ENCODE measurements at places on chromosomes 7 and 10.

- no peak for DNase-seq
Measured at GRCh38 chr7:82697897-82698296, 254.3 kb upstream of the CACNA2D1 start.

DNA sequence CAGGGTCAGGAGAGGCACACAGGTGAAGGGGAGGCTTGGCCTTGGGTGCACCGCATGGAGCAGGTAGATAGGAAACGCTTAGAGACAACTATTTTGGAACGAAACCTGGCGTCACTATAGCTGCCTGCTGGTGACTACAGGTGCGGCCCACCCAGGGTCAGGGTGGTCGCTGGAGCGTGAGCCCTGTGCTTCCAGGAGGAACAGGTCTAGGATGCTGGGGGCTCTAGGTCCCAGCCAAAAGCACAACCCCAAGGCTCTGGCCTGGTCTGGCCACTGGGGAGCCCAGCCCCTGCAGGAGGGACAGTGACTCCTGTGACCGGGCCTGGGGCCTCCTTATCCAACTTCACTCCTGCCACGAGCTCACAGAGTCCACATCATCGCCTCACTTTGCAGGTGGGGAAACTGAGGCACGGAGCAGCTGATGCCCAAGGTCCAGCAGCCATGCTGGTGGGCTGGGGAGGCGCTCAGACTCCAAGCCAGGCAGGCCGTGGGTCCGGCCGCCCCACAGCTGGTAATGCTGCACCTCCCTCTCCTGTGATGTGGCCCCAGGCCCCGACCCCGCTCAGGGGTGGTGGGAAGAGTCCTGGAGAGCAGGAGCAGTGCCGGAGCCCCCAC, 9.0 kb downstream of the LFNG start:
- DNase-seq: no peak

DNA sequence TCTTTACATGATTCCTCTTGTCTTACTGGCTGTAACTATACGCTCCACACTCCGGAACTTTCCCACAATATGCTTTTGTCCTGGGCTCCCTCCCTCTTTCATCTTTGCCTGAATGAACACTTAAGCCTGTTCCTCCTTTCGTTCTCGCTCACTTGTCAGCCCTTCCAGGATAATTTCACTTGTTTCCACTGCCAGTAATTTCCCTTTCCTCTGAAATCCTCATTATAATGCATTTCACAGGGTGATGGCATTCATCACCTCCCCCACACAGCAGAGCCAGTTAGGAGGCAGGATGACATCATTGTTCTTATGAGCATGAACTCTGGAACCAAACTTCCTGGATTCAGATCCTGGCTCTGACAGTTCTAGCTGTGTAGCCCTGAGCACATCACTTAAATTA, 372.6 kb downstream of the GPR158 start:
- no peak for DNase-seq

GRCh38 chr10:62018131-62018911, 116.8 kb downstream of the ARID5B start:
- DNase-seq: peak; percentile 45

GRCh38 chr7:119256446-119257131, 1016.4 kb upstream of the KCND2 start:
- no peak for DNase-seq

DNA sequence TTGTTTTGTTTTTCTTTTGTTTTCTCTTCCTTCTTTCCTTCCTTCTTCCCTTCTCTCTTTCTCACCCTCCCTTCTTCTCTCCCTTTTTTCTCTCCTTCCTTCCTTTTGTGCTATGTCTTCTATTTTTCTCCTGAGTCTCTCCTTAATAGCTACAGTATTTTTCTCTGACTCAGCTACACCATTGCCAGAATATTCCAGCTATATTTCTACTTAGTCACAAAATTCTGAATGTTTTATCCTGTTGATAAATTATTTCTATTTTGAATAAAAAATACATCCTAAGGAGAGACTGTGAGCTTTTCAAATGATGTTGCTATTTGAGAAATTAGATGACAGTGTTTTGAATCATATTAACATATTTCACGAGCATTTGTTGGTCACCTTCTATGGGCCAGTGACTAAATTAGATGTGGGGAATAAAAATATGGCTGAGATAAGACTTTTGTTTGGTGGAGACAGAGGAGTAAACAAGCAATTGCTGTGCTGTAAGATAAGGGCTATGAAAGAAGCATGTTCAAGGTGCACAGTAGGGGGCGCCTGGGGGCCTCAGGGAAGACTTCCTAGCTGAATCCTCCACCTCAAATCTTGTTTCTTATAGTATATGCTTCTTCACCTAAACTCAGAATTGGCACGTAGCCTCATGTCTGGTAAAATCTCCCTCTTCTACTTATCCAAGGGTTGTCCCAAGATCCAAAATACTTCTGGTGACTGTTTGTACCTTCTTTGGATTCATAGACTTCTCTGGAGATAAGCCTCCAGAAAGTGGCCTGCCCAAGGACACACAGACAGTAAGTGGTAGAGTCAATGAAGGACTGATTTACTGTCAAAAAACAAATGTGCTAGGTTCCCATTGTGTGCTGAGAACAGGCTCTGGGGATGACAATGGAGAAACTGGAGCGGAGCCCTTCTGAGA, 115.5 kb upstream of the CREB5 start:
- peak; percentile 24 for DNase-seq

GRCh38 chr10:121409466-121410104, 188.7 kb downstream of the FGFR2 start:
- DNase-seq: no peak

- peak; percentile 47 for DNase-seq
Measured at GRCh38 chr10:74419958-74420375, 268.9 kb downstream of the ADK start.

GRCh38 chr7:117010375-117011133, 57.3 kb downstream of the ST7 start:
- DNase-seq: no peak

DNA sequence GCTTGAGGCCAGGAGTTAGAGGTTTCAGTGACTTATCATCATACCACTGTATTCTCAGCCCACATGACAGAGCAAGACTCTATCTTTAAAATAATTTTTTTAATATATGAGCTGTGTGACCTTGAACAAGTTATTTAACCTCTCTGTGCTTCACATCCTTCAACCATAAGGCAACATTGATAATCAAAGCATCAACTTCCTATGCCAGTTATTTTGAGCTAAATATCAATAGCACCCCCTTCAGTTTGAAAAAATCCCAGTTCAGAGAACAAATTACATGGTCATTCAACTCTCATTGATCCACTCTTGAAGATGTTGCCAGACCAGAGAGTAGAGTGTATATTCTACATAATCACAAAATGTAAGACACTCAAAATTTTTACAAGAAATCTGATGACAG, 53.0 kb downstream of the ASNS start:
- no peak for DNase-seq

DNA sequence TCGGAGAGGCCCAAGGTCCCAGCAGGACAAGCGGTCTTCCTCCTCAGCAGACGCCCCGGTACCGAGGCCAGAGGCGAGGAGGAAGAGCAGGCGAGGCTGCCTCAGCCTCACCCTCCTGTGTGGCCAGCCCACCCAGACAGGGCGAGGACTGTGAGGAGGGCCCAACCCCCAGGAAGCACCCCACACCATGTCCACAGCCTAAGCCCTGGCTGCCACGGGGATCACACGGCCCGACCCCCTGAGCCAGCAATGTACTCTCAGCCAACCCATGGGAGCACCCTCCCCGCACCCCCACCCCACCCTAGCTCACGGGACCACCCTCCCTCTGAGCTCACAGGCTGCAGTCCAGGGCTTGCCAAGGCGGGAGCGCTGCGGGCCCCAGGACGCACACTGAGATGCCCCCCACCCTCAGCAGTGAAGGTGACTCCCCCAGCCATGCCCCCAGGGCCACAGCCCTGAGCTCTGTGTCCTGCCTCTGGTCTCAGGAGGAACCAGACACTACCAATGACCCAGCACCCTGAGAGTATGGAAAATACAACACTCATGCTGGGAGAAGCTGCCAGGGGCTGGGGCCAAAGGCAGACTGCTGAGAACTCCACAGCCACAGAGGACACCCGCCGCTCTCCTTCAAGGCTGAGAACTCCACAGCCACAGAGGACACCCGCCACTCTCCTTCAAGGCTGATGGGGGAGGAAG, 93.6 kb downstream of the MAD1L1 start:
- no peak for DNase-seq

DNA sequence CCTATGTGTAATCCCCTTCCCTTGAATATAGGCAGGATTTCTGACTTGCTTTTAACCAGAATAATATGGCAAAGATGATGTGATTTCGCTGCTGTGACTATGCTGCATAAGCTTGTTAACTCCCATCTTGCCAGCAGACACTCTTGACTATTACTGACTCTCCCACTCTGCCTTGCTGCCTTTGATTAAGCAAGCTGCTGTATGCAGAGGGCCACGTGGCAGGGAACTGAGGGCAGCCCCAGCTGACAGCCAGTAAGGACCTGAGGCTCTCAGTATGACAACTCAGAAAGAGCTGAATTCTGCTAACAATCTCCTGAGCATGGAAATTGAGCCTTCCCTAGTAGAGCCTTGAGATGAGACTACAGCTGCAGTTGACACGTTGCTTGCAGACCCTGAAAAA, 279.4 kb upstream of the CACNA2D1 start:
- DNase-seq: no peak

DNA sequence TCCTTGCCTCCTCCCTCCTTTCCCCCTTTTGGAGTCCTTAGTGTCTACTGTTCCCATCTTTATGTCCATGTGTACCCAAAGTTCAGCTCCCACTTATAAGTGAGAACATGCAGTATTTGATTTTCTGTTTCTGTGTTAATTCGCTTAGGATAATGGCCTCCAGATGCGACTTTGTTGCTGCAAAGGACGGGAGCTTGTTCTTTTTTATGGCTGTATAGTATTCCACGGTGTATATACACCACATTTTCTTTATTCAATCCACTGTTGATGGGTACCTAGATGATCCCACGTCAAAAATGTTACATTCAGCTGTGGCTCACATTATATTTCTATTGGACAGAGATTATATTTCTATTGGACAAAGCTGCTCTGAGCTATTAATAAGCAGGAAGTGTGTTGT, 24.4 kb upstream of the SEPHS1 start:
- no peak for DNase-seq

- no peak for DNase-seq
Measured at GRCh38 chr10:16458166-16458955, 21.6 kb downstream of the PTER start.

GRCh38 chr10:9291081-9291480, 1236.6 kb downstream of the GATA3 start:
- DNase-seq: no peak

Measured in germinal center (tissue), 1 donor.